ENCODE measurements at places on chromosomes 5 and 9.

- DNase-seq = peak; percentile 56
Measured at GRCh38 chr5:643811-644271, 31.7 kb downstream of the CEP72 start.

DNA sequence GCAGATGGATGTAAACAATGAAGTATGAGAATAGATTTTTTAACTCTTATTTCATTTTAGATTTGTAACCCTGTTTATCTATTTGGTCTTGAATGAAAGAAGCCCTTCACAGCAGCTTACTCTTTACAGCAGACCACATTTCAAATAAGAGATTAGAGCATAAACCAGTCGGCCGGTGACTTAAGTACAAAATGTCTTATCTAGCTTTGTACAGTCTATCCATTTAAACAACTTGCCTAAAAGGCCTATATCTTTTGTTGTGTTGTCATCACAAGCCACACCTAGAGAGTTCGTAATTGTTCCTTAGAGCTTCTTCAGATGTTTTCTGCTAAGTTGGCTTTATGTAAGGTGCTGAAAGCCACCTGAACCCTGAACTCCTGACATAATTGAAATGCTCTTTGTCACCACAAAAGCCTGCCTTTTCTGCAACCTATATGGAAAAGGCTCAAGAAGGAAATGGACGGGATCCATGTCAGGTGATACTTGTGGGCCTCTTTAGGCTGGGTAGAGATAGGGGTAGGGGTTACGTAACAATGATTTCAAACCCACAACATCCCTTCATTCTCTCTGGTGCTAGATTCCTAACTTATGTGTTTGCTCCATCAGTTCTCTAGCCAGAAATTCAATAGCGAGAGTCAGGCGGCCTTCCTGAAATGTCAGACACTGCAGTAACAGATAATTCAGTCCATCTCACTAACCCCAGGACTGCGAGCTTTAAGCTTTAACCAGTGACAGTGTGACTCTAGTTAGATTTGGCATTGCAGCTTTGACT lies 162.5 kb downstream of the CD180 start:
- DNase-seq = no peak

DNA sequence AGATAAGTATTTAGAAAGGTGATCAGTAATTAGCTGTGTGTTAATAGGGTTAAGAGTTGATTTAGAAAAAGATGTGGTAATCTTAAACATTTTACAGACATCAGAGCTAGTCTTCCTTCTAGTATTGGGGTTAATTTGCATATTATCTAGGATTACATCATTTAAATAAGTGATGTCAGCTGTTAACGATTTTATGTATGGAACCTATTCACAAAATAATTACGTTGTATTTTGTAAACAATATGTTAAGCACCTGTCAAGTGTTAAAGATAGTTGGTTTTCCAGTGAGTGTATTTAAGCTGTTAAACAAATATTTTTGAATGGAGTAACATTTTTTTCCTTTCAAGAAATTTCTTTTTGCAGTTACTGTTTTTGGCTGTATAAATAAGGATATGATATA lies 2.2 kb downstream of the DCP2 start:
- DNase-seq = no peak

DNA sequence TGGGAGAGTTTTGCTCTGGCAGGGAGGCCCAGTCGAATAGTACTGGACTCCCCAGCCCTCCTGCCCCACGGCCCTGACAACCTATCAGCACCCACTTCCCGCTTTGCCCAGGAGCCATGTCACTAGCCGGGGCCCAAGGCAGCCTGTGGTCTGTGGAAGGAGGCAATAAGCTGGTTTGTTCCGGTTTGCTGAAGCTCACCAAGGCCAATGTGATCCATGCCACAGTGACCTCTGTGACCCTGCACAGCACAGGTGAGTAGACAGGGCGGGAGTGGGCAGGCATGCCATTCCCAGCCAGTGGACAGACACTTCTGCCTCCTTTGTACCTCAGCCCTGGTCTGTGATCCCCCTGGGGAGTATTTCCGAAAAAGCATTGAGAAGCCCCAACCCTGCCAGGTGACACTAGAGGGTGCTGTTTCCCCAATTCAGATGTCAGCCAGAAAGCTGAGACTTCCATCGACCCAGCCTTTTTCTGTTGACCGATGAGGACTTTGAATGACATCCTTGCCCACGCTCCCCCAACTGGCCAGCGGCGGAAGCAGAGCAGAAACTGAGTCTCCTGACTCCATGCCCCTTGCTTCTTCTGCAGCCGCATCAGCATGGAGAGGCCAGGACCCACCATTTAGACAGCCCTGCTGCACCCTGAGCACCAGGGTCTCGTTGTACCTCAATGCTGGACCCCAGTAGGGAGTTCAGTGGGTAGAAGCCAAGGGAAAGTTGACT lies 9.6 kb downstream of the PCYOX1L start:
- peak; percentile 5 for DNase-seq

GRCh38 chr9:11749396-11749795 lies 943.8 kb upstream of the TYRP1 start:
- no peak for DNase-seq

DNA sequence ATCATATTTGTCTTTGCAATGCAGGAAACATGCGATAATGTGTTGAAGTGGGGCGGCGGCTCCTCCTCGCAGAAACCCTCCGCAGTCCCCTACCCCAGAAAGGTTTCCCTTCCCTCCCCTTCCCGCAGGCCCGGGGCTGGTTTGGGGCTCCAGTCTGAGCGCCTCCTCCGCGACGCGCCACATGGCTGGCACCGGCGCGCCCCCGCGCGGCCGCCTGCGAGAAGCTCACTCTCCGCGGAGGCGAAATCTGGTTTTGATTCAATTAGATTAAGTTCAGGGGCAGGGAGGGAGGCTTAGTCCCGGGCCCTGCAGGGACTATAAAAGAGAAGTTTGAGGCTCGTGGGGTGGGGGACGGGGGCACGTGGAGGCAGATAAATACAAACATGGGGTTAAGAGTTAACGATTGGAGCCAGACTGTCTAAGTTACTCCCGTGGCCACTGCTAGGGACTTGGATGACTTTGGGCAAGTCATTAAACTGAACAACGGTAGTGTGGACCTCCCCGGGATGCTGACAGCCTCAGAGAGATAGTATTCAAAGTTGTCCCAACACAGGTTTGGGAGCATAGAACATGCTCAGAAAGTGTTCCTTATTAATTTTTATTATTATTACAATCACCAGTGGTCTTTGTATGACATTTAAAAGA lies 69.4 kb downstream of the MSX2 start:
- DNase-seq = no peak

DNA sequence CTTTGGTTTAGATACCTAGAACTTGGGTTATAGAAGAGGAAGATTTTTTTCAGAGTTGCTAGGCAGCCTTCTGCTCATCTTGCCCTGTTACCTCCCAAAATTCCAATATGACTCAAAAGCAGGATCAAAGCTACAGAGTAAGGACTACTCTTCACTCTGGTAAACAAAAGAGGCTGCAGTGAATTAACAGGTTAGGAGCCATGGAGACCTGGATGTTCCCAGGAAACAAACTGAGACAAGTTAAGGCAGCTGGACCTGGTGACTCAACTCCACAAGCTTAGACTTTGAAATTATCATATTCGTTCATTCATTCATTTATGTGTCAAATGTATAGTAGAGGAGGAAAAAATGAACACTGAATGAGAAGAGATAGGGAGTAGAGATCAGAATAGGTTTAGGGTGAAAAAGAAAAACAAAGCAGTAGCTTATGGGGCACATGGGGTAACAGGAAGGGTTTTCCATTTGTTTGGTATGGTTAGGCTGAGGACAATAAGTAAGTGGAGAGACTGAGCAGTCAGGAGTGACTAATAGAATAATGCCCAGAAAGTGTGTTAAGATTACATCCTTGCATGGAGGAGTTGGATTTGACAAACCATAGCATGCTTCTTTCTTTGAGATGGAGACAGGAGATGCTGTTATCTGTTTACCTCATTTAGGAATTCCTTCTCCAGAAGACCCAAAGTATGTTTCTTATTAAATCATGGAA lies 464.0 kb upstream of the ZNF608 start:
- DNase-seq = no peak

DNA sequence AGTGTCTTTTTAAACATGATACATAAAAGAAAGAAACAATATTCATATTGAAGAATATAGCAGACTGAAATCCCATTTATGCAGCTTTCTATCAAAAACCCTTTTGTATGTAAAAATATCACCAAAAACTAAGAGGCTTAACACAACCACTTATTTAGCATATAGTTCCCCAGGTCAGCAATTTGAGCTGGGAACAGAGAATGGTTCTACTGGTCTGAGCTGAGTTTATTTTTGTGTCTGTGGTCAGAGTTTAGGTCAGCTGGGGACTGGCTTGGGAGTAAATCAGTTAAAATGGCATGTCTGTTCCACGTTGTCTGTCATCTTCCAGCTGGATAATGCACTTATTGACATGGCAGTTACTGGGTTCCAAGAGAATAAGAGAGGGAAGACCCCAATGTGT lies 165.0 kb downstream of the TMEM232 start:
- DNase-seq = no peak

GRCh38 chr9:114364134-114365041 lies 23.4 kb downstream of the AKNA start:
- no peak for DNase-seq

GRCh38 chr9:88090151-88090581 lies 48.1 kb downstream of the SPATA31C2 start:
- no peak for DNase-seq

GRCh38 chr9:13952906-13953305 lies 361.0 kb downstream of the NFIB start:
- DNase-seq = peak; percentile 63

DNA sequence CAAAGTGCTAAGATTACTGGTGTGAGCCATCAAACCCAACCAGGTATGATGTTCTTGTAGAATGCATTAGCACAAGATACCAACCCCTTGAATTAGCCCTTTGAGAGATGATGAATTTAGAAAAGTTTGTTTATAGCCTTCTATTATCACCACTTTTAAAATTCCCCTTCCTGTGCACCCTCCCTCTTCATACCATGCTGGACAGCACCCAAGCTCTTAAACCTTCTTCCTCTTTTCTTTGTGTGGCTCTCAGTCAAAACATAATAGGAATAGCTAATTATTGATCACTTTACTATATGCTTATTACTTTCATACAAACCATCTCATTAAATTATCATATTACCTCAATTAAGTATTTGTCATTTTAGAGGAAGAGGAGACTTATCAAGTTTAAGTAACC lies 87.6 kb upstream of the TMED7 start:
- no peak for DNase-seq

GRCh38 chr5:95809414-95809960 lies 13.0 kb downstream of the GLRX start:
- DNase-seq = no peak

DNA sequence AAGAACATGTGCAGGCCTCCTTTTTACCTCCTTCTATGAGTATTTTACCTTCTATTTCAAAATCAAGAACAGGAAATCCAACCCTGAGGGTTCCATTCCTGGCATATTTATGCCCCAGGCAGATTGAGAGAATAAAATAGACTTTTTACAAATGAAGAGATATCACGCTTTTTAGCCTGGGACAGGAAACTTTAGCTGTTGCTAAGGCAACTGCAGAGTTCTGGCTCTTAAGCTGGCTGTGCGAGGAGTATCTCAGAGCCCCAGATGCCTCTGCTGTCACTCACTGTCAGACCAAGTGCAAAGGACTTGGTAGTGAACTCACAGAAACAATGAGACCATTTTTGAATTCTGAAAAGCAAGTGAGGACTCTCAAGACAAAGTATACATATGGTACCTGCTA lies 69.5 kb upstream of the HSPB3 start:
- no peak for DNase-seq

- DNase-seq = no peak
Measured at GRCh38 chr9:129626625-129627284, 792 bp downstream of the NTMT1 start.

- DNase-seq = no peak
Measured at GRCh38 chr5:77492653-77493000, 511 bp upstream of the WDR41 start.

- no peak for DNase-seq
Measured at GRCh38 chr9:127176631-127177030, 54.2 kb upstream of the ANGPTL2 start.

GRCh38 chr5:10583663-10584572 lies 20.0 kb downstream of the ANKRD33B start:
- peak; percentile 41 for DNase-seq

DNA sequence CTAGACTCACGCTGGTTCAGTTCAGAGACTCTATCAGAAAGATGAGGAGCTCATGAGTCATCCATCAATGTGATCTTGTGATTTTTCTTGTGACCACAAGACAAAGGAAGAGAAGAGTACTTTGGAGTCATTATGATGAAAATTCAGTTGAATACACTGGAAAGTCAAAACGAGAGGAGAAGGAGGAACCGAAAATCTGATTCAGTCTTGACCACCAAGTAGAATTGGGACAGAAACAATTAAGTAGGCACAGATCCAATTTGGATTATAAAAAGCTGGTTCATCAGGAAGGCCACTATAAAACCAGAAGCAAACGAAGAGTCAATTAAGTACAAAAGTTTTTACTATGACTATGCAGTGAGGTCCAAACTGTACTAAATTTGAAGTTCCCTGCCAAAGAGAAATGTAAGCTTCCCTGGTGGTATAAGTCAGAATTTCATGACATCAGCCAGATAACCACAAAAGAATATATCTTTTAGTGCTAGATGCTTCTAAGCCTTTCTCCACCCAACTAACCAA lies 90.9 kb downstream of the THBS4 start:
- no peak for DNase-seq

GRCh38 chr5:168409591-168410458 lies 76.4 kb upstream of the RARS1 start:
- DNase-seq = no peak

- no peak for DNase-seq
Measured at GRCh38 chr5:134122530-134122929, 8.0 kb downstream of the TCF7 start.

GRCh38 chr5:167708449-167708848 lies 583.0 kb upstream of the WWC1 start:
- DNase-seq = no peak

- no peak for DNase-seq
Measured at GRCh38 chr9:18805386-18805785, 227.6 kb downstream of the SAXO1 start.

DNA sequence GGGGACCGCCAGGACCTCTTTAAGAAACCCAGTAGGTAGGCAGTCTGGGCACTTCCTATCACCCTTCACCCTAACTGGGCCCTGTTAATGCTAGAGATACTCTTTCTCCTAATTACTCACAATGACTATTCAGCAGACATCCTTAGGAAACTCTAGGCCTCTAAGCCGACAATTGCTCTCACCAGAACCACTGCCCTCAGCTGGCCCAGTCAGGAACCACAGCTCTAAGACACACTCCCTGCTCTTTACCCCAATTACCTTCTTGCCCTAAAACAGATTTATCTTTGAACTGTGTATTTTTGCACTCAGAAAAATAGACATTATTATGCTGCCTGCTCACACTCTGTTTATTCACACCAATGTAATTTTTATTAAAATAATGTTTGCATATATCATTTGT lies 432.6 kb upstream of the SLC30A5 start:
- DNase-seq = no peak

- DNase-seq = no peak
Measured at GRCh38 chr5:154923441-154924430, 14.3 kb downstream of the GEMIN5 start.

DNA sequence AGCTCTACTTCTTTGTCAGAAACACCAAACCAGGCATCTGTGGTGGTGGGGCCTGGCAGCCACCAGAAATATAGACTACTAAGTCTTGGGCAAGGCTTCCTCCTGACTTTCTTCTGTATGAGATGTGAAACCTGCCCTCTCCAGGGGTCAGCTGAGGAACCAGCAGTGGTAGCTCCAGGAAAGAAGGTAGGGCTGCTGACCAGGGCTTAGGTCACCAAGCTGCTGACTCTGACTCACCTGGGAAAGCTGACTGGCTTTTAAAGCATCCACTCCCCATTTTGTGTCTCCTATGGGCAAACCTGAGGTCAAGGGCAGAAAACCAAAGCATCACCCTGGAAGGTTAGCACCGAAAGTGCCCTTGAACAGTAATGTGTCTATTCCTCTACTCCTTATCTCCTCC lies 10.4 kb upstream of the SH3TC2 start:
- DNase-seq = no peak
